ENCODE measurements at places on chromosomes 11 and 22. TPM values are rescaled to one million over a fixed set of nuclear protein-coding genes. Genes with fewer than 3 reads are reported as not detected.

Gene RASGRP2
- 22.0 TPM for total RNA-seq

Gene SYT9
- not detected for total RNA-seq

Gene SLCO2B1
- total RNA-seq = 185 TPM

Gene LDLRAD3
- total RNA-seq = 69.2 TPM

Gene GAL3ST1
- total RNA-seq = not detected

GRCh38 chr11:18749681-18750319 is 23.8 kb upstream of the IGSF22 start:
- no peak for DNase-seq

DNA sequence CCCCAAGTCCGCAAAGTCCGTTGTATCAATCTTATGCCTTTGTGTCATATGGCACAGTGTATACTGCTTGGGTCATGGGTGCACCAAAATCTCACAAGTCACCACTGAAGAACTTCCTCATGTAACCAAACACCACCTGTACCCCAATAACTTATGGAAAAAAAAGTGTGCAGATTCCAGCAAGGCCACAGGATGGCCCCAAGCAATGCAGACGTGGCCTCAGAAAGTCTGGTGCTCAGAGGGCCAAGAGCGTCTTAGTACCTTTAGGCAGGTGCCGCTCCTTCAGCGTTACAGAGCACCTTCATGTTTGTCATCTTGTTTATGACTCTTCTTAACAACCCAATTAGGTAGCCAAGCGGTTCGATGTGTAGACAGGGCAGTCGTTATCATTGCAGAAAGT is 65.3 kb downstream of the PRDM11 start:
- no peak for DNase-seq

DNA sequence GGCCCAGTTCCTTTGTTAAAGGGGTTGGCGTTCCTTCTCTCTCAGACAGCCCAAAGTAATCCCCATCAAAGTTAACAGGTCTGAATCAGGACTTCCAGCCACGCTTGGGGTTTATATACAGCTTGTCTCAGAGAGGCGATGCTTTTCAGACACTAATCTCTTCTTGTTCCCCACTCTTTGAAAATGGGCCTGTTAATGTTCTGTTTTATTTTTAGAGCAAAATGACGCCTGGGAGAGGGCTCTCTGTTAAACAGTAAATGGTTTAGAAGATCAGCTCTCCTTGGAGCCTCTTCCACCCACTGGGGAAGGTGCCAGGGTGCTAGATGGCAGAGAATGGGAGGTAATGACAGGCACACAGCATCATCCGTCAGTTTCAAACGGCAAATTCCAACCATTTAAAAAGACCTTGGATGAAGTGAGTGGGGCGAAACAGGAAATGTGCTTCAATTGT is 235.9 kb upstream of the NARS2 start:
- DNase-seq = no peak

GRCh38 chr11:18527512-18527911 is 770 bp upstream of the TSG101 start:
- DNase-seq = no peak

DNA sequence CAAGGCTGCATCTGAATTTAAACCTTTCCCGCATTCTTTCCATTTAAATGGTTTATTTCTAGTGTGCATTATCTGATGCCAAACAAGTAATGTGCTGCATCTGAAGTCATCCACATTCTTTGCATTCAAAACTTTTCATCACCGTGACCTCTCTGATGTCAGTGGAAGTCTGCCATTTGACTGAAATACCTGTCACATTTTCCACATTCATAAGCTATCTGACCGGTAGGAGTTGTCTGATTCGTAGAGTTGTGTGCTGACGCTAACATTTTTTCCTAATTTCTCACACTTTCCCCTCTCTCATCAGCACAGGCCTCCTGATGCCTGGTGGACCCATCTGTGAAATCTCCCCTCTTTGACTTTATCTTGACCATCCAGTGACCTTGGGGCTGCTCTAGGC is 79.9 kb upstream of the BARX2 start:
- no peak for DNase-seq

- no peak for DNase-seq
Measured at GRCh38 chr11:68021167-68021787, 9.2 kb upstream of the NDUFS8 start.

GRCh38 chr11:20156280-20156875 is 3.9 kb downstream of the DBX1 start:
- no peak for DNase-seq

DNA sequence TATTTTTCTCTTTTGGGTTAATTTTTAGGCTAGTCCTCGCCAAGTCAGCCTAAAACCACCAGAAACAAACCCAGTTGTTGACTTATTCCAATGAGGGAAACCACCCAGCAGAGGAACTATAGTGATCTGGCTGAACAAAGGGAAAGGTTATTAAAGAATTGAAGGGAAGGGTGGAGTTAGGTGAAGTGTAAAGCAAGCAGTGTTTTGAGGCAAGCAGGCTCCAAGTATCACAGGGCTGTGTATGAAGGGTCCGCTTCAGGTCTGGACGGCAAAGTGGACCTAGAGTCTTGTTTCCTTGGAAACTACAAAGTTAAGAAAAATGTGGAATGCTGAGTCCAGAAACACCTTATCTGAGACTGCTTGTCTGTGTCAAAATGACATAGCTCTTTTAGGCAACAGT is 3.2 kb upstream of the TCN2 start:
- no peak for DNase-seq

DNA sequence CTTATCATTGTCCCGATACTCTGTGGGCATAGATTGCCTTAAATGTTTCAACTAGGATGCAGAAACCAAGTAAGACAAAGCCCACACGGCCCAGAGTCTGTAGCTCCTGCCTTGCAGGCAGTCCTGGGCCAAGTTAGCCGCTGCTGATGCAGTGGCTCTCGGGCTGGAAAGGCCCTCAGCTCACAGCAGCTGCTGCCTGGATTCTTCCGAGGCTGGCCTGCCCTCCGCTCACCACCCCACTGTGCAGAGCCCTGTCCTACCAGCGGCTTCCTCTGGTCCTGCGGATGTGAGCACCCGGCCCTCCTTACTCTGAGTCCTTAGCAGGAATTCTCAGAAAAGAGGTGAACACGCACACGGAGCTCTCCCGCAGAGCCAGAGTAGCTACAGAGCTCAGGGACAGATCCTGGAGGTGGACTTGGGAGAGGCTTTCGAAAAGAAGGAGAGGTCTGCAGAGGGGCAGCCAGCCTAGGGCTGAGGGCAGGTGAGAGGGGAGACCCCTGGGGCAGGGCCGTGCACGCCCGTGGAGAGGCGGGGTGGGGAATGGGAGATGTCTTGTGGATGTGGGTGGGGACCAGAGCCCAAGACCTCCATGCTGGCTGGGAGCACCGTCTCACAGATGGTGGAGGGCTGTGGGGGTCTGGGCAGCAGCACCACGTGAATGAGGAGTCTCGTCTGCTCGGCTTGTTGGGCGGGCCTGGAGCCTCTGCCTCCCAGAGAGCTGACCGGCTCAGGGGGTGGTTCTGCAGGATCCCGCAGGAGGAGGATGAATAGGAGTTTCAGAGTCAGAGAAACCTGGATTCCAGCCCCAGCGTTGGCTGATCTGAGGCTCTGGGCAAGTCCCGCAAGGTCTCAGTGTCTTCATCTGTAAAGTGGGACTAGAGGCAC is 117.4 kb upstream of the B3GAT1 start:
- peak; percentile 51 for DNase-seq

DNA sequence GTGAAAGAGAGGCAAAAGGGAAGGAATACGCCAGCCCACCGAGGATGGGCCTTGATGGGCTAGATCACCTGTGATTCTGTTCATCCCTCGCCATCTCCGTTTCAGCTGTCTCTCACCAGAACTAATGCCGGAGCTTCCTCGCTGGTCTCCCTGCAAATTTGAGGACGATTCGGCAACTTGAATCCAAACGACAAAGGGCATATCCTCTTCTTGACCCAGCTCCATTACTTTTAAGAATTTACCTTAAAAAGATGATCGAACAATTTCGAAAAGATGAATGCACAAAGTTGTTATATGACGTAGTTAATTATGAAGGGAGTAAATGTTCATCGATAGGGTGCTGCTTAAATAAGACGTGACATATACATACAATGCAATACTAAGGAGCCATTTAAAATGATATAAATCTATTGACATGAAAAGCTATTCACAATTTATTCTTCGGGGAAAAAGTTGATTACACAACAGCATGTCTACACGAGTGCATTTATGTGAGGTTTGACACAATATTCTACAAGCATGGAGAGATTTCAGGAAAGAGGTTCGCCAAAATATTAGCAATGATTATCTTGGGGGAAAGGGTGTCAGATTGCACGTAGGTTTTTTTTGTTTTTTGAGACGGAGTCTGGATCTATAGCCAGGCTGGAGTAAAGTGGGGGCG is 937 bp upstream of the FAM168A start:
- DNase-seq = no peak

DNA sequence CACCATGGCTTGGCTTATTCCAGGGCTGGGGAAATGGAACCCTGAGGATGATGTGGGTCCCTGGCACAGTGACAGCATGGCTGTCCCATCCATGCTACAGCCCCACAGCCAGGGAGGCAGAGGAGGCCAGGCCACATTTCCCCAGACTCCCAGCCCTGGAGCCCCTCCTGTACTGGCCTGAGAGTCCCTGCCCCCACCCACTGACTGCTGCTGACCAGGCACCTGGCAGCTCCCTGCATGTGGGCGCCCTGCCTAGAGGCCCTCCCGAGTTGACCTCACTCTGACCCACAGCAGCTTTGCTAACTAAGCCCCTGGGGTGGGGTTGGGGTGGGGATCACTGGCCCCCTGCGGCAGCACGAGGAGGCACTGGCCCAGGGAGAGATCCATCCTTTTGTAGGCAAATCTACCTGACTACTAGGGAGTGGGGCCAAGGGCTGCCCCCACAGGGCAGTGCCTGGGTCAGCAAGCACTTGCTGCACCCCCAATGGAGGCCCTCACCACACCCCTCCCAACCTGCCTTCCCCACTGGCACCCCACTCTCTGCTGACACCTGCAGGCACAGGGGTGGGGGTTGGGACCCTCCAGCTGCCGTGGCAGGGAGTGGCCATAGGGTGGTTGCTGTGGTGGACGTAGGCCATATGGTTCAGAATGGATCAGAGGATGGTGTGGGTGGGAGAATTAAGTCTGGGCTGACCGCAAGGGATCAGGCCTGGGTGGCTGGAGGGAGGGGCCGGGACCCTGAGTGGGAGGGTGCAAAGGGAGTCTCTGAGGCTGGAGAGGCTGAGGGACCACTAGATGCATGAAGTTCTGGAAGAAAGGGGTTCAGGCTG is 17.4 kb downstream of the ARVCF start:
- DNase-seq = no peak

GRCh38 chr22:20464096-20464614 is 26.5 kb upstream of the SCARF2 start:
- no peak for DNase-seq

DNA sequence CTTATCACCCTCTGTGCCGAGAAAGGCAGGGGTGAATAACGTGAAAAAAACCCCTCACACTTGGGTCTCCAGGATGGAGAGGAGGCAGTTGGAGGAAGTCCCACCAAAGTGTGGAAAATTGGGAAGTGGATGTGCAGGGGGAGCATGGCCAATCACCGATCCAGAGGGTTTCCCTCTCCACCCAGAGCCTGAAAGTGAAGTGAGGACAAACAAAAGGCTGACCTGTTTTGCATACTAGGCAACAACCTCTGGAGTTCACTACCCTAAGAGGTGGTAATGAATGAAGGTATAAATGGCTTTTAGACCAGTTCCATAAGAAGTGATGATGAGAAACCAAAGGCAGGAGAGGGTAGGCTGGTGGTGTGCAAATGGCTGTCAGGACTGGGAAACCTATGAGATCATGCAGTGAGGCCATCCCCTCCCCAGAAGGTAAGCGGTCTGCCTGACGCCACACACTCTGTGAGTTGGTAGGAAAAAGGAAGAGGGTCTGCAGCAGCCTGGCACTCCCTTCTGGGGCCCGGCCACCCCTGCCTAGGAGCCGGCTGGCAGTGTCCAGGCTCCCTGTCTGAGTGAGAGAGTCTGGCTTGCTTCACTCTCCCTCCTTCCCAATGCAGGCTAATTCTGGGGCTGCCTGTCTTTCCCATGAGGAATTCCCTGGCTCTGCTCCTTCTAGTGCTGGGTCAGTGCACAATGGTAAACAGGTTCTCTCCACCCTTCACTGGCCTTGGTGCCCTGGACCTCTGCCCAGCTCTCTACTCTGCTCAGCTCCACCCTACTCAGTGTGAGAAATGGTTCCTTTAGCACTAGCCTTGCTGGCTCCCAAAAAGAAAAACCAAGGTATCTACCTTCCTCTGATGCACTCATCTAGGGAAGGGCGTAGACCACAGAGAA is 15.6 kb downstream of the TBC1D10A start:
- no peak for DNase-seq

DNA sequence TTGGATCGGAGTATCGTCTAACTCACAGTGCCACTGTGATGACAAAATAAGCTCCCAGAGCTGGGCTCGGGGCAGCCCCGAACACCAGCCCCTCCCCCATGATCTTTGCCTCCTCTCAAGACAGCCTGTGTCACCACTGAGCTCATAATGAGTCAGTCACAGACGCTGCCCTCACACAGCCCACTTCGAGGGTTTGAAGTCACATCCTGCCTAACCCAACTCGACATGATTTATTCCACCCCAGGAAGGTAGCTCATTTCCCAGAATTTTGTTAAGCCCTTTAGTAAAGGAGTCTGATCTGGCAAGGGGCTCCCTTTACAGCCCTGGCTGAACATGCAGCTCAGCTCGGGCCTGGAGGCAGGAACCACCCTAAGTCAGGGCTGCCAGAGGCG is 22.8 kb downstream of the MYH9 start:
- no peak for DNase-seq

DNA sequence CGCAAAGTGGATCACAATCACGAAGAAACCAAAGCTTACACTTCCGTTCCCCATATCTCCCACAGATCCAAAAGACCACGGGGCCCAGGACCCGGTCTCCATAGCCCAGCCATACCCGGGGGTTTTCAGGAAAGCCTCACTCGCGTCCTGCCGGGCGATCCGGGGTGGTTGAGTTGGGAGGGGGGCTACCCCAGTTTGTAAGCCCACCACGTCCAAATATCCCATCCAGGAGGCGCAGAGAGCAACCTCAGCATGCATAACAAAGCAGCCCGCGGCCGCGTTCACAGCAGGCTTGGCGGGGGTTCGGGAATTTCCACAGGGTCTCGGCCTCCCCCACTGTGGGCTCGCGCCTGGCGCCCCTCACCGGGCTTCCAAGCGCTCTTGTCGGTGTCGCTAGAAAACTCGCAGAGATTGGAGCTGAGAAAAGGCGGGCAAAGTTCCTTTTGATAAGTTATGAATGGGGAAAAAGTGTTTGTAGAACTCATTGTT is 9.5 kb downstream of the SDF2L1 start:
- no peak for DNase-seq
